ENCODE measurements at places on chromosomes 2 and 18.

DNA sequence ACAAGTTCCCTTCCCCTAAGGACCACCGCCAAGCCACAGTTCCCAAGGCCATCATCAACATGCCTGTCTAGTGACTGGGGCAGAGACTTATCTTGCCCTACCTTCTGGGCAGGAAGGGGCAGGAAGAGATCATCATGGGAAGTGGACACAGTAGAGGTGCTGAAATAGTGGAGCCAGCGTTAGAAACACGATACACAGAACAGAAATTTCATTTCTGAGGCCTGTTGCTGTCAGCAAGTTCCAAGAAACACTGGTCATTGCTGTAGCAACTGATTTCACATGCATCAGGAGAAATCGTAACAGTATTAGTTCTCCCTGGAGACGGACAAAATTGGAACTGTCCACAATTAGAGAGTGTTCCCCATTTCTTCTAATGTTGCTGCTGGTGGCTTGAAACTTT is 83.0 kb downstream of the COLEC12 start:
- no peak for DNase-seq

GRCh38 chr2:102051692-102052277 is 60.0 kb downstream of the IL1R2 start:
- no peak for DNase-seq

DNA sequence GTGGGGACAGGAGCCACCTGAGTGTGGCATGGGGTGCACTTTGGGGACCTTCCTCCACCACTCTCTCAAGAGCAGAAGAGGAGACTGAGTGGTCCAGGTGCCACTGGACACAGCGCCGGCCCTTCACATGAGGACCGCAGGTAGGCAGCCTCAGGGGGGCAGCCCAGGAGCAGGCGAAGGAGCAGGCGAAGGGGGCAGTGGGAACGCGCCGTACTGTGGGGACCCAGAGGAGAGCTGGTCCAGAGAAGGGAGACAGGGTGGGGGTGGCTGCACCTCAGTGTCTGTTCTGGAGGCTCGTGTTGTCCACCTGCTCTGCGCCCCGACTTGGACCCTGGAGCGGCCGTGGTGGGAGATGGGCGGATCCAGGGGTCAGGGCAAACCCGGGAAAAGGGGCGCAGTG is 55.0 kb downstream of the AQP12A start:
- DNase-seq, result no peak

DNA sequence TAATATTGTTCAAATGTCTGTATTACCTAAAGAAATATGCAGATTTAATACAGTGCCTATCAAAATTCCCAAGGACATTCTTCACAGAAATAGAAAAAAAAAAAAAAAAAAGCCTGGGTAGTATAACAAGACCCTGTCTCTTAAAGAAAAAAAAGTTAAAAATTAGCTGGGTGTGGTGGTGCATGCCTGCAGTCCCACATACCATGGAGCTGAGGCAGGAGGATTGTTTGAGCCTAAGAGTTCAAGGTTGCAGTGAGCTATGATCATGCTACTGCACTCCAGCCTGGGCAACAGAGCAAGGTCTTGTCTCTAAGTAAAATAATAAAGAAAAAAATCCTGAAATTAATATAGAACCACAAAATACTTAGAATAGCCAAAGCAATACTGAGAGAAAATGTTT is 51.9 kb downstream of the SLC16A14 start:
- DNase-seq, result no peak

DNA sequence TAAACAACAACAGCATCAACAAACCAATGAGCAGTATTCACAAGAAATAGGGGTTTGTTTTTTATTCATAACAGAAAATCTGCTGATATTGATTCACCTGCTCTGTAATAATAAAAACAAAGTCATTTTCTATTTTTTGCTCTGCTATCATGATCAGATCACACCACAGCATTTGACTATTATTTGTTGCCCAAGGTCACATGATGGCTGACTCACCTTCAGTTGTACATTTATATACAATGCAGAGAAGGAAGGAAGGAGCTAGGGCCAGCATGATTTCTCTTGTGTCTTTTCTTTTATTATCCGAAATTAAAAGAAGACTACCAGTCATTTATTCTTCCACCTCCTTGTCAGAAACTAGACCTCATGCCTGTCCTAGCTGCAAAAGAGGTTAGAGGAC is 1427.7 kb upstream of the CELF4 start:
- DNase-seq, result peak; percentile 8

All from NCI-H1930 (cell line).